Stimulated activated CD4-positive, alpha-beta T cell treated with anti-CD3 and anti-CD28 coated beads, Interleukin-1b, Interleukin-23, amount 100 ng/mL, for 4 hours (primary cell): ENCODE measurements at places on chromosomes 11 and 22.

- DNase-seq = peak; percentile 82
These were observed at the start of gene CYB5R3 for GRCh38 chr22:42649246-42650099. TSS of gene CYB5R3 (minus strand) at chr22:42649392. CDS start at chr22:42649315, 77 bp downstream.

GRCh38 chr11:2670541-2671100 lies 29.2 kb downstream of the KCNQ1OT1 start:
- no peak for DNase-seq

DNA sequence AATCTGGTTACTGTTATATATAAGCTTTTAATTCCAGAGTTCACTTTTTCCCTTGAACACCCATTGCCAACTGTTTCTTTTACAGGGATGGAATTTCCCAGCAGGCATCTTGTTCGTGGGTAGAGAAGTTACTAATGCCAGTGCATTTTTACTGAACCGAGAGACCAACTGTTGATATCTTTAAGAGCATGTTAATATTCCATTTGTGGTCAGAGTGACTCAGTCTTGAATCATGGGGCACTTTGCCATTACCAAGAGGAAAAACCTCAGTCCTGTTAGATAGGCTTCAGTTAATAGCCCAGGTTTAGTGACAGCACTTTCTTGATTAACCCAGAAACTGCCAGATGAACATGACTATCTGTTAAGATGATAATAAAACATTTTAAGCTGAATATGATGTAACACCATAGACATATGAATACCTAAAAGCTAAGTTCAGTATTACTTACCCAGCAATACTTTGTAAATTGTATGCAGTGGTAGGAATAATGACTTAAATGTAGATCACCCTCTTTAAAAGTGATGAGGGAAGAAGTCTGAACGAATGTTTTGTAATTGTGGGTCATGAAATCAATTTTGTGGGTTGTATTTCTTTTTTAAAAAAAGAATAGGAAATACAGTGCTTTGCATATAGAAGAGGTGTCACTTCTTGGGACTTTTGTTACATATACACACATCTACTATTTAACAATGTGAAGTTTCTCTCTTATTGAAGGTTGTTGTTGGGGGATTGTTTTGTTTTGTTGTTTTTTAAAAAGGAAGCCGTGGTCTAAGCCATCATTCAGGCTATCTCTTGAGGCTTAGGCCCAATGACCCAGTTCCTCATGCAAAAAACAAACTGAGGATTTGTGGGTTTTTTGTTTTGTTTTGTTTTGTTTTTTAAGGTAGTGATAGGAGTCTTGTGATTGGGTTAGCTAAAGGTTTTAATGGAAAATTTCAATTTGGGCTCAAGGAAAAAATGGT lies 79.2 kb upstream of the GRIK4 start:
- DNase-seq = no peak

DNA sequence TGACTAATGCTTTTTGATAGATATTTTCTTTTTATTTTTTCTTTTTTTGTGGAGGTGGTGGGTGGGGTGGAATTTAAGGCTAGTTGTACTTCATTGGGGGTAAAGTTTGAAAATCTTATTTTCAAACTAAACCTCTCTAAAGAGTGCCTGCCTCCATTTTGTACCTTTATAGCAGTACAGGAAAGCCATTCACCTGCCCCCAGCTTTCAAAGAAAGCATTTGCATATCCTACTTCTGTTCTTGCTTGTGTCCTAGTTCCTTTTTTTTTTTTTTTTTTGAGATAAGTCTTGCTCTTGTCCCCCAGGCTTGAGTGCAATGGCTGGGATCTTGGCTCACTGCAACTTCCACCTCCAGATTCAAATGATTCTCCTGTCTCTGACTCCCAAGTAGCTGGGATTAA lies 766.2 kb upstream of the LRRC4C start:
- DNase-seq = no peak

DNA sequence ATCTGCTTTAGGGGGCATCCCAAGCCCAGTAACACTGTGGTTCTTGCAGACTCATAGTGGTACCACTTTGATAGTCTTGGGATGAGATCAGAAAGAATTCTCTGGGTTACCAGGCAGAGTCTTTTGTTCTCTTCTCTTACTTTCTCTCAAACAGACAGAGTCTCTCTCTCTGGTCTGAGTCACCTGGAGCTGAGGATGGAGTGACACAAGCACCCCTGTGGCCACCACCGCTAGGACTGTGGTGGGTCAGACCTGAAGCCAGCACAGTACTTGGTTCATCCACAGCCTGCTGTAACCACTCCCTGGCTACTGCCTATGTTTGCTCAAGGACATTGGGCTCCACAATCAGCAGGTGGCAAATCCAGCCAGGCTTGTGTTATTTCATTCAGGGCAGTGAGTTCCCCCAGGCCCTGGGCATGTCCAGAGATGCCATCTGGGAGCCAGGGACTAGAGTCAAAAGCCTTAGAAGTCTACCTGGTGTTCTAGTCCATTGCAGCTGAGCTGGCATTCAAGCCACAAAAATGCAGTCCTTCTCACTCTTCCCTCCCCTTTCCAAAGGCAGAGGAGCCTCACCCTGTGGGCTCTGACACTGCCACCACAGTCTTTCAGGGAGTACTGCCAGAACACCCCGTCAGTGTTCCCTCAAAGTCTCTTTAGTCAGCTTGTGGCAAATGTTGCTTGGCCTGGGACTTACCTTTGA lies 29.9 kb downstream of the ENDOD1 start:
- no peak for DNase-seq

GRCh38 chr11:124930799-124931198 lies 5.0 kb downstream of the HEPACAM start:
- no peak for DNase-seq

- DNase-seq = no peak
These were observed 15.8 kb upstream of the FLI1 start for GRCh38 chr11:128678024-128678423.

DNA sequence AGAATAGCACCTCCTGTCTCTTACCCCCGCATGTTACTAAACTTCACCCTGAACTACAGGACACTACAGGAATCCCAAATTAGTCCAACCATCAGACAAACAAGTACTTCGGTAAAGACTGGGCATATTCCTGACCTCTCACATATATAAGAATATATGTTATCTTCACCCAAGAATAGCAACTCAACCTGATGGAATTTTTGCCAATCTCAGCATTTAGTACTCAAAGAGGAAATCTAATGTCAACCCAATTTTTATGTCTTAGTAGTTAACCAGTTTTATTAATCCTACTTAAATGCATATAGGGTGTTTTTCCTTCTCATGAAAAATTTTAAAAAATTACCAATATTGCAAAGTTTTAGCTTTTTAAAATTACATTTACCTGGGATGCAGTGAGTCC lies 26.2 kb downstream of the PGR start:
- DNase-seq = no peak

DNA sequence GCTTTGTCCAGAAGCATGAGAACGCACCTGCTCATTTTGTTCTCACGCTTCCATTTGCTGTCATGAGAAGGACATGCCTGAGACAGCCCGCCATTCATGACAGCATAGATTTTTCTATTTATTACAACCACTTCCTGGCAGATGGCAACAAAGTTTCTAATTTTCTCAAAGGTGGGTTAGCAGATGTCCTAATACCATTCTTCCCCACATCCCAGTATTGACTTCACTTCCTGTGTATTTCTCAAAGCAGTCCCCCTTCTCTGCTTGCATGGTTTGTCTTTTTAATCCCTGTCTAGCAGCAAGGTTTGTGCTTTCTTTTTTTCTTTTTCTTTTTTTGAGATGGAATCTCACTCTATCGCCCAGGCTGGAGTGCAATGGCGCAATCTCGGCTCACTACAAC lies 94.3 kb downstream of the ISX start:
- no peak for DNase-seq

DNA sequence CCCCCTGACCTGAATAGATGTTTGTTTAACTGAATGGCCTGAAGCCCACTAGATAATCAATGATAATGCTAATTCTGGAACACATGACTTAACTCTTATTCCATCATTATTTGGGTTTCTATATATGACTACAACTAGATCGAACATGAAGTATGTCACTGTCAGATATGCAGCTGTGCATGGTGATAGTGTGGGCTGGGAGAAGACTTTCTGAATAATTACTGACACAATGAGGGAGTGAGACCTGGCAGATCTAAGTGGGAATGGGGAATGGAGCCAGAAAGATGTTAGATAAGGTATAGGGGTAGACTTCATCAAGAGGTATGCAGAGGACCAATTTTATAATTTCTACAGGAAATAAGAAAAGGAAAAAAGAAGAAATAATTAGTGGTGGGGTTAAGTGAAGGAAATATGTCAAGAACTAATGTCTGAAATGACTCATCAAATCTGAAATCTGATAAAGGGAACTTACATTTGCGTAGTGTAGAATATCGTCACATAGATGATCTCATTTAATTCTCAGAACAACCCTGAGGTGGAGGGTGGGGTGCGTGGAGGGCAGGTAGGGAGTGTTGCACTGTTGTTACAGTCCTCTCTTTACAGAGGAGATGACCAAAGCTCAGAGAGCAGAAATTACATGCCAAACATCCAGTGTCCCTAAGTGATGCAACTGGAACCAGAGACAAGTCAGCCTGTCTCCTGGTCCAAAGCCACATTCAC lies 68.2 kb upstream of the EED start:
- DNase-seq = no peak

- DNase-seq = no peak
These were observed 13.2 kb downstream of the CD6 start for GRCh38 chr11:60984636-60985035.

GRCh38 chr11:76085270-76085669 lies 121.0 kb downstream of the WNT11 start:
- no peak for DNase-seq

DNA sequence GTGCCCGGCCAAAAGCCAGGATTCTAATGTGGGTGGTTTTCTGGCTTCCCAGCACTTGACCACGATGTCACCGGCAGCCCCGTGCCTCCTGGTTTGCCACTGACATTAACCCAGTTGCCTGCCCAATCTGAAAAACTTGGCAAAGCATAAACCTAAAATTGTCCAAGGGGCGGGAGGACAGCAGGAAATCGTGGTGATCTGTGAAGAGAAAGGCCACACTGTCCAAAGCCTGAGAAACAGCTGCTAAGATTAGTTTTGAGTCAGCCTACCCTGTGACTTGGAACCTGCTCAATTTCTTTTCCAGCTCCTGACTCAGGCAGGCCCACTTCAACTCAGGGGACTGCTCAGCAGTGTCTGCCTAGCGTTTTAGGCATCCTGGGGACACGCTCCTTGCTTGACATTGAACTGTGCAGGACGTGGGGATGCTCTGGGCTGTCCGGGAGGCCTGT lies 8.2 kb upstream of the F2 start:
- DNase-seq = no peak
